SK-N-SH (cell line): ENCODE measurements at places on chromosomes 6 and 20. TPM values are rescaled to one million over a fixed set of nuclear protein-coding genes. Genes with fewer than 3 reads are reported as not detected.

The DEFB125 gene
- polyA plus RNA-seq, result not detected in 2 replicates

The TCF19 gene
- 7.0 and 9.3 TPM in 2 replicates for polyA plus RNA-seq

The CHRNA4 gene
- polyA plus RNA-seq, result not detected in 2 replicates

The HMGA1 gene
- 185 and 433 TPM in 2 replicates for polyA plus RNA-seq

The BTN1A1 gene
- polyA plus RNA-seq, result not detected in 2 replicates

The SOX18 gene
- polyA plus RNA-seq, result not detected in 2 replicates

The IL17A gene
- not detected in 2 replicates for polyA plus RNA-seq

The FBXO5 gene
- polyA plus RNA-seq, result 10.6 and 12.5 TPM in 2 replicates

The CRIP3 gene
- 0.11 TPM in 1 of 2 replicates, not detected in the other for polyA plus RNA-seq

The MLIP gene
- 0.03 TPM in 1 of 2 replicates, not detected in the other for polyA plus RNA-seq
